Activated effector memory CD4-positive, alpha-beta T cell treated with anti-CD3 and anti-CD28 coated beads, Interleukin-2, amount 50 U/mL, for 16 hours (primary cell): ENCODE measurements at places on chromosomes 13 and 19.

DNA sequence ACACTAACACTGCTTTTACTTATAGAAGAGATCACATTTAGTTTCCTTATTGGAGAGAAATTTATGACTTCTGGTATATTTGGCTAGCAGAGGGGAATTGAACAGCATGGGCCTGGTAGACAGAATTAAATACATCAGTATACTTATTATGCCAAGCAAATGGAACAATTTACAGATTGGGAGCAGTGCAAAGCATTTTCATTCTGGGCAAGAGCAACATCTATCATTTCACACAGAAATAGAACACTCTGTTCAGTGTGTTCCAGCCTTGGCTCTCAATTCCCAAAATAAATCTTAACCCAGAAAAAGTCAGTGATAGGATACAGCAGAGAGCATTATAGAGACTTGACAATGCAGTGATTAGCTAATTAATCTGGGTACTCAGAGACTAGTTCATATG lies 604.0 kb upstream of the SLITRK6 start:
- no peak for DNase-seq

GRCh38 chr13:96141032-96141431 lies 51.1 kb downstream of the HS6ST3 start:
- DNase-seq, result no peak

DNA sequence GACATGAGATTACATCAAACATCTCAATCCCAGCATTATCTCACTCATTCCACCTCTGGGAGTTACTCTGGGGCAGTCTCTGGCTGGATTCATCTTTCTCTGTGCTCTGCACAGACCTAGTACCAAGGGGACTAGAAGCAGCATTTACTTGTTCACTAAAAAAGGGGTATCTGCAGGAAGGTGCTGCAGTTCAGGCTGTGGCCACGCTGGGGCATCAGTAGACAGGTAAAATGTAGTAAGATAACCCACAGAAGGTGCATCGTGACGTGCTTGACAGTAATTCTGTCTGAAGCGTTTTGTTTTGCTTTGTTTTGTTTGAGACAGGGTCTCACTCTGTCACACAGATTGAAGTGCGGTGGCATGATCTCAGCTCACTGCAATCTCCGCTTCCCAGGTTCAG lies 29.3 kb downstream of the ZNF564 start:
- no peak for DNase-seq

DNA sequence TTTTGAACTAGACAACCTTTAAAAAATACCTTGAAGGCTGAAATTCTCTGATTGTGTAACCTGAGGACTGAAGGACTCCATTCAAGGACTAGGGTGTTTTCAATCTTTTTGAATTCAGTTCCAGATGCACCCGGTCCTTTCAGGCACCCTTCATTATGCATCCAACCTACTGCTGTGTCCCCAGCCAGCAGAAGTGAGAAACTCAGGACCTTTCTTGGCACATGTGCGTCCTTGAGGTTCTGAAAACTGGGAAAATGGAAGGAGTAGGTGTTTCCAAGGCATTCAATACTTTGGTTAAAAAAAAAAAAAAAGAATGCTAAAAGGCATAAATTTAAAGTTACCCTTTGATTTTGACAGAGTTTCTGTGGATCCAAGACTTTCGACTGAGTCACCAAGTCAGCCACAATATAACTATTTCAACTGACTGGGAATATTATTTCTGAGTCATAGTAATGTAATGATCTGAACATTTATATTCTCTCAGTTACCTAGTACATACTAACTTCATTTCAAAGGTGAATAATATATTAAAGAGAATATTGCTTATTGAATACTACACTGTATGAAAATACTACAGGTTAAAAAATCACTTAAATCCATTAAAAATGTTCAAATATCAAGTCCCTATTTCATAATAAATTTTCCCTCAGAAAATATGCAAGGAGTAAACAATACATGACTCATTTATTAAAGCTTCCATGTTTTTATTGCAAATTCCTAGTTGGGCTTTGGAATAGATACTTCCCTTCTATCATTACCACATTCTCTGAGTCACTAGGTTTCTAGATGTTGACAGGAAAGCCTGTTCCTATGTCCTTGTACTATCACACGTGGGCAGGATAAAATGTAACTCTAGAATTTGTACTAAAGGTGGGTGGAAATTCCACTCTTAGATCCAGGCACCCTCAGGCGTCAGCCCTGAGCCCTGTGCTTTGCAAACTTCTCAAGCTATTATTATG lies 2.4 kb upstream of the ITGBL1 start:
- DNase-seq, result no peak

DNA sequence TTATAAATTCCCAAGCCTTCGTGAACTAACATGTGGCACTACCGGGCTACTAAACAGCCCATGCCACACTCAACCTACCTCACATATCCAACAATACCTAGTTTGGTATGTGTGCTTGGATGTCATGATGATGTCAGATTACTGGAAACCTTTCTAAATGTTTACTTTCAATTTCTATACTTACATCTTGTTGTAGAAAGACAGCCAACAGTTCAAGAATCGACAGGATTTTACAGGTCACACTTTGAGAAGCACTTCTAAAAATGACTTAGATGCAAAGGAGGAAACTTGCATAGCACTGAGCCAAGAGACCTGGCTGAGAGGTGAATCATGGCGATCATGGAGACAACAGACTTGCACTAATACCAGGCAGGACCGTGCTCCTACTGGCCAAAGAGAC lies 209.9 kb downstream of the COL4A1 start:
- DNase-seq, result no peak

- no peak for DNase-seq
These were observed 1.5 kb downstream of the CERS1 start for GRCh38 chr19:18894254-18895037.

DNA sequence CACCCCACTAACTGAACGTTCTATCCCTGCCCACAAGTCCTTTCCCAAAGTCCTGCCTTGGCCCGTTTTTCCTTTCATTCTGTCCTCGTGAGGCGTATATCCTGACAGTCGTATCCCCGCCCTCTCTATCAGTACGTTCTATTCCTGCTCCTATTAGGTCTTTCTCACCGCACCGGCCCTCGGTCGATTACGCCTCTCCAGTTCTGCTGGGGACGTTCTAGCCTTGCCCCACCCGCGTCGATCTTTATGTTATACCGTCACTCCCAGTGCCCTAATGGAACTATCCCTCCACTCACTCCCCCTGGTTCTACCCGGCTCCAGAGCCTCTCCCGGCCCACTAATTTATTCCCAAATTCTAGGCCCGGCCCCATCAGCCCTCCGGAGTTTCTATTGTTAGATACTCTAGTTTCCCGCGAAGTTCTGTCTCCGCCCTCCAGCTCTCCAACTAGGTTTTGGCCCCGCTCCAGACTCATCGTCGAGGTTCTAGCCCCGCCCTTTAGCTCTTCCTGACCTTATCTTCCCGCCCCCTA lies 2.0 kb downstream of the PLAUR start:
- DNase-seq, result no peak

DNA sequence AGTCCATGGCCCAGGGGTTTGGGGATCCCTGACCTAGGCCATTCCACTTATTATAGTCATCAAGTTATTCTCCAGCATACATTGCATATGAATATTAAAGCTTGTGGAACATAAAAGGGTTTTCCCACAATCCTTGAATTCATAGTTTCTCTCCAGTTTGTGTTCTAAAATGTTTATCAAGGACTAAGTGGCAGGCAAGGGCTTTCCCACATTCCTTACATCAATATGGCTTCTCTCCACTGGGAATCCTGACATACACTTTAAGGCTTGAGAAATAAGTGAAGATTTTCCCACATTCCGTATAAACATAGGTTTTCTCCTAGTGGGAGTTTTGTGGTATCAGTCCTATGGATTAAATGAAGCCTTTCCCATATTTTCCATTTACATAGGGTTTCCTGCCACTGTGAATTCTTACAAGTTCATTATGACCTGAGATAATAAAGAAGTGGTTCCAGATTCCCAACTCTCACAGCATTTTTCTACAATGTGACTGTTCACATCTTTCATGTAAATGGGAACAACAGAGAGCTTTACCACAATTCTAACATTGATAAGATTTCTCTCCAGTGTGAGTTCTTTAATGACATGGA lies 14.5 kb downstream of the ZNF426 start:
- DNase-seq, result no peak

- no peak for DNase-seq
These were observed 791.7 kb upstream of the PCDH20 start for GRCh38 chr13:62207388-62207787.

GRCh38 chr13:47294691-47295090 lies 397.8 kb upstream of the HTR2A start:
- no peak for DNase-seq

DNA sequence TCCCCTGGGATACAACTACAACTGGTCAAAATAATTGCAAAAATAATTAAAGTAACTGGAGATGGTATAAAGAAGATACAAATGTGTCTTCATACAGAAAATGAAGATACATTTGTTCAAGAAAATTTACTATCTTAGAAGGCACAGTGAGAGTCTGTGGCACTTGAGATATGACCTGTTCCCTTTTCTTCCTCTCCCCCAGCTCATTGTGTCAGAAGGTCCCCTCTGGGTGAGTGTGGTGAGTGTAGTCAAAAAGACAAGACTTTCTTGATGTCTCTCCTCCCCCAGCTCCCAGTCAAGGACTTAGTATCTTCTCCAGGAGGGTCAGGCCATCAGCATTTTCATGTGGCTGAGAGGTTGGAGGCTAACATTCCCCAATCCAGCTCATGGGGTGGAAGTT lies 51.7 kb downstream of the EDNRB start:
- no peak for DNase-seq

- DNase-seq, result no peak
These were observed 24.7 kb downstream of the NFIX start for GRCh38 chr19:13020002-13020414.

GRCh38 chr19:44575116-44575700 lies 38.2 kb upstream of the IGSF23 start:
- no peak for DNase-seq

DNA sequence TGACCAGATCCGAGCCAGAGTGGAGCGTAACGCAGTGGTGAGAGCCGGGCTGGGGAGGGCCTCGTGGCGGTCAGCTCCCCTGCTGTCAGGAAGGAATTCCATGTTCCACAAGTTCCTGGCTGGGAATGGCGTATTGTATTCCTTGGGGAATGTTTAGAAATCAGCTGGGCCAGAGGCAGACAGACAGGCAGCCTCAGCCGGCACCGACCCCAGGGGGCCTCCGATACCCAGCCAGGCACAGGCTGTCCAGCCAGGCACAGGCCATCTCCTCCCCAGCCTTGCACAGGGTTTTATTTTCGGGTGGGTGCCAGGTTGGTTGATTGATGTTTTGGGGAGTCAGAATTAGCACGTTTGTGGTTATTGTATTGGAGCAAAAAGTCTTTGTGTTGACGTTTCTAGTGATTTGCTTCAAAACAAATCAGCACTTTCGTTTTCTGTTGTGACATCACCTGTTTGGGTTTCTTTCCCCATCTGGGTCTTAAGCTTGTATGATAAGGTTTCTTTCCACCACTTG lies 126.6 kb upstream of the MCF2L start:
- DNase-seq, result no peak

- DNase-seq, result no peak
These were observed 6.6 kb downstream of the MEGF8 start for GRCh38 chr19:42332059-42332458.

DNA sequence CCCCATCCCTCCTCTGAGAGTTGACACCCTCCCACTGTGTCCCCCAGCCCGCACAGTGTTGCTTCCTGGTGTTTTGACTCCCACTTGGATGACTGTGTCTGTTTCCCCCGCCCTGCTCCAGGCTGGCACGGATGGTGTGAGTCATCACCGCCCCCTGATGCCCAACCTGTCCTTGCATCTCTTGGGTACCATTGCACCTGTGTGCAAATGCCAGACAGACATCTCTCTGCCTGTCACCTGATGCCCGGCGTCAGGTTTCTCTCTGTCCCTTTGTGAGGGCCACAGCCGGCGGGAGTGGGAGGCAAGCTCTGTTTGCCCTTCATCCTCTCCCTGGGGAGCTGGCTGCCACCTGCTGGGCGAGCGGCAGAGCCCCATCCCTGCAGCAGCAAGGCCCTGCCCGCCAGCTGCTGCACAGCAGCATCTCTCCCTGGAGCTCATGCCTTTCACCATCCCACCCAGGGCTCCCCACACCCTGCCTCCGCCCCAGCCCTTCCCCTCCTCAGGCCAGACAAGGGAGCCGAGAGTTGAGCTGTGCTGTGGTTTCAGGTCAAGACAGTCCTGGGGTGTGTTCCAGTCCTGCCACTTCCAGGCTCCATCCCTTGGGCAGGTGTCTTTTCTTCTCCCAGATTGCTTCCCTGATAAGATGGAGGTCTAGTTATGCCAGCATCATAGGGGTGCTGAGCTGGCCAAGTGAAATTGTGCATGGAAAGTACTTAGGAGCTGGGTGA lies 29.7 kb downstream of the NKPD1 start:
- peak; percentile 70 for DNase-seq

GRCh38 chr13:89695343-89696257 lies 1651.9 kb upstream of the MIR17HG start:
- no peak for DNase-seq

DNA sequence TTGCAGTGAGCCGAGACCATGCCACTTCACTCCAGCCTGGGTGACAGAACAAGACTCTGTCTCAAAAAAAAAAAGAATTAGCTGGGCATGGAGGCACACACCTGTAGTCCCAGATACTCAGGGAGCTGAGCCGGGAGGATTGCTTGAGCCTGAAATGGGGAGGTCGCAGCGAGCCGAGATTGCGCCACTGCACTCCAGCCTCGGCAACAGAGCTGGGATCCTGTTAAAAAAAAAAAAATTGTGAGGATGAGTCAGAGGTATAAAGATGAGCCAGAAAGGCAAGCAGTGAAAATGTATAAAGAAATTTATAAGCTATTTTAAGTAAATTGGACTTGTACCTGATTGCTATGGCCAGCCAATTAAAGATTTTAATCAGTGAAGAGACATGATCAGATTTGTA lies 21.1 kb downstream of the KBTBD6 start:
- no peak for DNase-seq

DNA sequence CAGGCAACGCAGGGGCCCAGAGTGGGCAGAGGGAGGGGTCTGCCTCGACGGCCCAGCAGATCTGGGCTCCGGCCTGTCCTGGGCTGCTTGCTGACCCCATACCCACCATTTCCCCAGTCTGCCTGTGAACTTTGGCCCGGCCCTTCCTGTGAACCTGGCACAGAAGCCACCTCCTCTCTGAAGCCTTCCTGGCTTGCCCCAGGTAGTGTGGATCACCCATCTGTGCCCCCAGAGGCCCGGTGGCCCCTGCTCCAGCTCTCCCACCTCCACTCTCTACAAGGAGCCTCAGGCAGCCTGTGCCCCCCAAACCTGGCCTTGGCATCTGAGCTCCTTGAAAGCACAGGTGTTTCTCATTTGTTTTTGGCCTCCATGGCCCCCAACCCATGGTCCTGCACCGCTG lies 15.7 kb downstream of the PLEKHF1 start:
- DNase-seq, result no peak

DNA sequence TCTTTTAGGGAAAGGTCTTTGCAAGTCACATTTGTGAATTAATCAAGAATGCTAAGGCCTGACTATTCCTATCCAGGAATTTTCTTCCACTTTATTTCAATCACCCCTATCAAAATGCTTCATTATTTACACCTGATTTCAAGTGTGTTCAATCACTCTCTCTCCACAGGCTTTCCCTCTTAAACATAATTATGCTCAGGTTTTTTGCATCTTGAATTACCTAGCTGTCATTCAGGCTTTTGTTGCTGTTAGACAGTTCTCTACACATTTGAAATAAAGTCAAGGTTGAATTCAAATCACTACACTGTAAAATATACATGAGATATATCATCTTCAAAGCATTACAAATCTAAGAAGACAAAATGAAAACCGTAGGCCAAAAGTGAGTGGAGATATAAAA lies 941.3 kb upstream of the SLITRK1 start:
- no peak for DNase-seq
